ENCODE measurements at places on chromosomes 5 and 9.

- no peak for DNase-seq
Observed at GRCh38 chr5:98510143-98510985, 263.1 kb upstream of the RGMB start.

- no peak for DNase-seq
Observed at GRCh38 chr5:107213025-107213424, 457.7 kb downstream of the EFNA5 start.

DNA sequence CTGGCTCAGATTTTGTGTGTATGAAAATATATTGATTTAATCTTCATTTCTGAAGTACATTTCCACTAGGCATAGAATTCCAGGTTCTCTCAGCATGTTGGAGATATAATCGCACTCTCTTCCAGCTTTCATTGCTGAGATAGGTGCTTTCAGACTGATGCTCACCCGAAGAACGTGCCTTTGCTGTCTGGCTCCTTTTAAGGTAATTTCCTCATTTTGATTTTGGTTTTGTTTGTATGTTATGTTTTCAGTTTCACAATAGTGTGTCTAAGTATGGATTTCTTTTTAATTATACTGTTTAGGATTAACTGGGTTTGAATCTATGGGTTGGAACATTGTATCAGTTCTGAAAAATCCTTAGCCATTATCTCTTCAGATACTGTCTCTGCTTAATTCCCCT is 132.0 kb upstream of the NFIB start:
- no peak for DNase-seq

DNA sequence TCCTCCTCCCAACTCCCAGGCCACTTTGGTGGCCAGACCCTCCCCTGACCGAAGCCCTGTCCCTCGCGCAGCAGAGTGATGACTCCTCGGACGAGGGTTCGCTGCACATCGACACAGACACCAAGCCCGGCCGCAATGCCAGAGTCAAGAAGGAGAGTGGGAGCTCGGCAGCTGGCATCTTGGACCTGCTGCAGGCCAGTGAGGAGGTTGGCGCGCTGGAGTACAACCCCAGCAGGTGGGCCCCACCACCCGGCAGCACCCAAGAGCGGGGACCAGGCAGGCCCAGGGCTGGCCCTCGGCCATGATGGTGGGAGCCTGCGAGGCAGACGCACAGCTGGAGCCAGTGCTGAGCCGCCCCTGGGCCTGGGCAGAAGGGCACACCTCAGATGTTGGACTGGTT is 90.6 kb downstream of the PHF2 start:
- DNase-seq, result no peak

GRCh38 chr5:124908581-124909451 is 162.4 kb upstream of the ZNF608 start:
- DNase-seq, result no peak

DNA sequence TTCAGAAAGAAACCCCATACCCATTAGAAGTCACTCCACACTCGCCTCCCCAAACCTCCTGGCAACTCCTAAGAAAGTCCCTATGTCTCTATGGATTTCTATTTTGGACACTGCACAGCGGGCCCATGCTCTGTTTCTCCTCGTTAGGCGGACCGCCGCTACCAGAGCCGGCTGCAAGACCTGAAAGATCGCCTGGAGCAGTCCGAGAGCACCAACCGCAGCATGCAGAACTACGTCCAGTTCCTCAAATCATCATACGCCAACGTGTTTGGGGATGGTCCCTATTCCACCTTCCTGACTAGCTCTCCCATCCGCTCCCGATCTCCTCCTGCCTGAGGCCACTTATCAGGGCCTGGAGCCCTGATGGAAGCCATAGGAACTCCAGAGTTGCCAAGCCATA is 4.6 kb upstream of the GLE1 start:
- no peak for DNase-seq

GRCh38 chr5:149150457-149150856 is 9.2 kb downstream of the ABLIM3 start:
- no peak for DNase-seq

- DNase-seq, result no peak
Observed at GRCh38 chr5:157893611-157894010, 34.7 kb upstream of the CLINT1 start.

DNA sequence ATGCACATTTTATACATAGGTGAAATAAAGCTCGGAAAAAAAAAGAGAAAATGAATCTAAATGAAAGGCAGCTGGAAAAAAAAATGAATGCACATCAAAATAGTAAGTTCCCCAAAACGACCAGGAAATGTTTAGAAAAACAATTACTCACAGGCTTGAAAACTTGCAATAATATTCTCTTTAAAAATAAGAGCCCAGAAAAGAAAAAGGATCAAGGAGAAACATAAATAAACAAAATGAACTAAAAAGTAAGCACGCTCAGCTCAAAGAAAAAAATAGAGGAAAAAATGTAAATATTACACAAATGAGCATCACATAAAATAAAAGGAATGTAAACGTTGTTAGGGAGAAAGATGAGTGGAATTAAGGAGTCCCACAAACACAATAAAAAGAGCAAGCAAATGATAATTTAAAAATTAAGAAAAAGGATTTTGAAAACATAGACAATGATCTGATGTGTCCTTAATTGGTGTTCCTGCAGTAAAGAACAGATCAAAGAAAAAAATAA is 54.2 kb downstream of the SLC27A6 start:
- DNase-seq, result no peak

DNA sequence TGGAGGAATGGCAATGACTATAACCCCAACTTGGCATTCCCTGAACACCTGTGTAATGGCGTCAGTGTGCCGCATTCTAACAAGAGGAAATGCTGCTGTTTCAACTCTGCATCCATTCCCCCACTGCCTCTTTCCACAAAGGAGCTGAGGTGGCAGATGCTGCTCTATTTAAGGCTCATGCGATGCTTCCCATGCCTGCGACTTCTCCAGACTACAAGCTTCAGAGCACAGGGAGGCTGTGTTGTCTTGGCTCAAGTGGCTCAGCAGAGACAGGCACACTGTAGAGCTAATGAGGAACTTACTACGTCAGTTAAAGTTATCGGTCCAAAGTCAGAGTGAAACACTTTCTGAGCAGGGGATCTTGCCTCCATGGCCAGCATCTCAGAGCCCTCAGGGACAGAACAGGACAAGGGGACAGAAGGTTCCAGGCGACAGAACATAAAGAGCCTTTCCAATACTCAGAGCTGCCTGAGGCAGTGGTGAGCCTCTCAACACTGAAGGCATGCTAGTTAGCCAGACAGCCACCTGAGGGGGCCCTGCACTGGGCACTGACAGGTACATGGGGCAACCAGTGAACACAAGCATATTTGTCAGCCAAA is 21.8 kb downstream of the TNIP1 start:
- DNase-seq, result no peak

GRCh38 chr5:178449163-178450070 is 140.8 kb downstream of the COL23A1 start:
- DNase-seq, result no peak

DNA sequence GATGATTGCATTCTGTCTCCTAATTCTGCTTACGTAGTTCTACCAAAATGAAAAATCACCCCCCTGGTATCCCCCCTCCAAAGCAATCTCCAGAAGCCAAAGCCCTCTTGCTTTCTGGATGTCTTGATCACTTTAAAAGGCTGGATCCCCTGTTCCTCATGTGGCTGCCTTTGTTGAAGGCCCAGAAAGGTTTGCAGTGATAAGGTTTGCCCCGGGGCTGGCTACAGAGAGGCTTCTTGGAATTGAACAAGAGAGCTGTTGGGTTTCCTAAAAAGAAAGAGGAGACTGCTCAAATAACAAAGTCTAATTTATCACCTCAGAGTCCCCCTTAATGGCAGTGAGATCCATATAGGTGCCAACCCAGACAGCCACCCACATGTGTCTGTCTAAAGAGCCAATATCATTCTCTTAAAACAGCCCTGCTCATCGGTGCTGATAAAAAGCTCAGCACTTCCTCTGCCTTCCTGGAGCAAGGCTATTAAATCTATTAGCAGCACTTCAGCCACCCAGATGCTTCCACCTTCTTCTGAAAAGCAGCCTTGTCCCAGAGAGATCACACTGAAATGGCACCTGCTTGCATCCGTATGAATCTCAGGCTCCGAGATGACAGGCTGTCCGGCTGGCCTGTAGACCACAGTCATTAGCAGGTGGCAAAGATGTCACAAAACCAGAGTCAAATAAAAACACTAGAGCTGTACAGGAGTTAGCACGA is 70.9 kb downstream of the TEX10 start:
- no peak for DNase-seq

GRCh38 chr5:161138751-161139455 is 286.9 kb upstream of the ATP10B start:
- no peak for DNase-seq

GRCh38 chr9:119873877-119874276 is 504.6 kb upstream of the BRINP1 start:
- DNase-seq, result no peak

- no peak for DNase-seq
Observed at GRCh38 chr9:109313351-109313750, 7.5 kb downstream of the EPB41L4B start.

DNA sequence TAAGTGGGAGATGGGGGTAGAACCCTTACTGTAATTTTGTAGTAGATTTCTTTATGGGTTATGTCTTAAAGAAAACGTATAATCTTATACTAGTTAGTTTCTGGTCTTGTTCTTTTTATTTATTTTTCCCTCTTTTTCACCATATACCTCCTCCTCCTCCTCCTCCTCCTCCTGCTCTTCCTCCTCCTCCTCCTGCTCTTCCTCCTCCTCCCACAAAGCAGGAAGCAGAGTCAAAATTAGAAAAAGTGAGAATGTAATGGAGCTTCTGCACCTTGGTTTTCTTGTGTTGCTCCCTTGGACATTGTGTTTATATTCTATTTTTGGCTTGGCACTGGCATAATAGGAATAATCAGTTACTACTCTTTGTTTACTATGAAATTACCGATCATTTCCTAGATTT is 4.5 kb downstream of the MACIR start:
- no peak for DNase-seq

DNA sequence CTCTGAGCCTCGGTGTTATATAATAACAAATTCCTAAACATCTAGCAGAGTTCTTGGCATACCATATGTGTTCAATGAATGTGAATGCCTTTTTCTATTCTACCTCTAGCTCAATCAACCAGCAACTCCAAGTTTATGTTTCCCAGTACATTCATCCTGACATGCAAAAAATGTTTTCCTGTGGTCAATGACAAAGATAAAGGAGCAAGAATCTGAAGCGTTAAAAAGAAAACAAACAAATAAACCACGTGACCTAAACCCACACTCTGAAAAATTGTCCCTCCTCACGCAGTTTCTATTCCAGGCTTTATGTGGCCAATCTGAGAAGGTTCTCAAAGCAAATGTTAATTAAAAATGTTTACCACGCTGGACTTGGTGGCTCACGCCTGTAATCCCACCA is 18.0 kb downstream of the KLF4 start:
- no peak for DNase-seq

DNA sequence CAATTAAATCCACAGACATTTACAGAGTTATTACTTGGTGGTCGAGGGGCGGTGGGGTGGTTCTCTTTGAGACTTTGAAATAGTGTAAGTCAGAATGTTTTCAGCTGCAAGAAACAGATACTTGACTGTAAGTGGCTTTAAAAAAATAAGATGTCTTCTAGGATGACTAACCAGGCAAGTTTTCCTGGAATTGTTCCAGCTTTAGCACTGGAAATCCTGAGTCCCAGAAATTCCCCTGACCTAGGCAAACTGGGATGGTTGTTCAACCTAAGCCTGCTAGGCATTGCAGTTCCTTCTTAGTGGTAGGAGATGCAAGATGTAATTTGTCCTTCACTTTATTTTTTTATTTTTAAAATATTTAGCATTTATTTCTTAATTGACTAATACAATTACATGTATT is 169.5 kb upstream of the POC5 start:
- no peak for DNase-seq

- DNase-seq, result no peak
Observed at GRCh38 chr9:91261417-91261816, 100.3 kb downstream of the AUH start.

GRCh38 chr9:9299134-9299533 is 1313.7 kb downstream of the PTPRD start:
- no peak for DNase-seq

- DNase-seq, result no peak
Observed at GRCh38 chr5:131966551-131966950, 21.1 kb upstream of the MEIKIN start.

Data from activated CD8-positive, alpha-beta memory T cell treated with anti-CD3 and anti-CD28 coated beads for 1 hour (primary cell).